ENCODE measurements at places on chromosomes 13 and 19. TPM values are rescaled to one million over a fixed set of nuclear protein-coding genes. Genes with fewer than 3 reads are reported as not detected.
A peak's percentile ranks its signal among the peaks of the same experiment; 100 is the strongest.

C19orf85 gene
- total RNA-seq = not detected

DNA sequence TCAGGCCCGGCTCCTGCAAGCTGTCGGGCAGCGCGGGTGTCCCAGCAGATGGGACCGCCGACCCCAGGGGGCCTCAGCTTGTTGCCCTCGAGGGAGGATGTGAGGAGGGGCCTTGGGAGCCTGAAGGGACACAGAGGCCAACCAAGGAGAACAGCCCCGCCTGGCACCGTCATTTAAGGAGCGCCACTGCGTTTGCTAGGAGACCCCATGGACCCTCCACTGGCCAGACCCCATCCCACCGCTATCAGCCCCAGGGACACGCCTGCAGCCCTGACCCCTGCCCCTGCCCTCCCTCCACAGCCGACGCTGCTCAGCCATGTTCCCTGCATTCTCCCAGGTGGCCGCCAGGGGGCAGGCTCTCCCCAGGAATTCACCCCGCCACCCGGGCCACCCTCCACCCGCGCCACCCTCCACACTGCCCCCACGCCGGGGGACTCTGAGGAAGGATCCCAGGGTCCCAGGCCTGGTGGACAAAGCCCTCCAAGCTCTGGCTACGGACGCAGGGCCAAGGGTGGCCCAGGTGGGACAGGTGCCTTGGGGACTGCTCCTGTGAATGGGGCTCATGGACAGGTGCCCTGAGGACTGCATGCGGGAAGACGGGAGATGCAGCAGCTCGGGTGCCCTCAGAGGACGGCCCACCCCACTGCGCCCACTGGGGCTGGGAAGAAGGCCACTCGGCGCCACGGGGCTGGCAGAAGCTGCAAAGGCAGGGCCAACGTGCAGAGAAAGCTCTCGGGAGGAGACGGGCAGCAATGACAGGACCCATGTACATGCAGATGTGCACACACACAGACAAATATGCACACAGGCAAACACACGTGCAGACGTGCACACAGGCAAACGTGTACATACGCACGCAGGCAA is 34.4 kb downstream of the PIP5K1C start:
- H3K4me1 ChIP-seq = peaks cover 6% of the 10 kb centered on the region
- H3K27ac ChIP-seq = no peak overlapping the region
- no peak overlapping the region for H3K4me3 ChIP-seq
- no peaks in the 10 kb centered on the region for H3K36me3 ChIP-seq
- peak; percentile 74 for DNase-seq

- no peak for DNase-seq
- H3K27ac ChIP-seq = peak overlapping the region; percentile 19
- peaks cover 91% of the 10 kb centered on the region for H3K4me1 ChIP-seq
- no peaks in the 10 kb centered on the region for H3K27me3 ChIP-seq
- no peaks in the 10 kb centered on the region for H3K36me3 ChIP-seq
- no peak overlapping the region for H3K4me3 ChIP-seq
Observed at GRCh38 chr19:40279120-40279551, 6.0 kb downstream of the AKT2 start.

- no peaks in the 10 kb centered on the region for H3K4me1 ChIP-seq
- no peak overlapping the region for H3K4me3 ChIP-seq
- no peak overlapping the region for H3K27ac ChIP-seq
- no peaks in the 10 kb centered on the region for H3K27me3 ChIP-seq
- H3K36me3 ChIP-seq = no peaks in the 10 kb centered on the region
Observed at GRCh38 chr19:55316646-55317045, 8.5 kb downstream of the TMEM150B start.

DNA sequence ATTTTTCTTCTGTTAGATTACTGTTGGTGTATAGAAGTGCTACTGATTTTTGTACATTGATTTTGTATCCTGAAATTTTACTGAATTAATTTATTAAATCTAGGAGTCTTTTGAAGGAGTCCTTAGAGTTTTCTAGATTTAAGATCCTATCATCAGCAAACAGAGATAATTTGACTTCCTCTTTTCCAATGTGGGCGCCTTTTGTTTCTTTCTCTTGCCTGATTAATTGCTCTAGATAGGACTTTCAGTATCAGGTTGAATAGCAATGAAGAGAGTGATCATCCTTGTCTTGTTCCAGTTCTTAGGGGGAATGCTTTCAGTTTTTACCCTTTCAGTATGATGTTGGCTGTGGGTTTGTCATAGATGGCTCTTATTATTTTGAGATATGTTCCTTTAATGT is 5.6 kb upstream of the CD33 start:
- H3K4me3 ChIP-seq = no peak overlapping the region
- H3K27ac ChIP-seq = no peak overlapping the region
- peaks cover 3% of the 10 kb centered on the region for H3K27me3 ChIP-seq
- H3K36me3 ChIP-seq = no peaks in the 10 kb centered on the region

GRCh38 chr13:44276061-44276460 is 97.6 kb upstream of the SERP2 start:
- no peaks in the 10 kb centered on the region for H3K27me3 ChIP-seq
- no peaks in the 10 kb centered on the region for H3K36me3 ChIP-seq
- DNase-seq = no peak
- H3K4me1 ChIP-seq = peaks cover 8% of the 10 kb centered on the region
- H3K4me3 ChIP-seq = no peak overlapping the region
- no peak overlapping the region for H3K27ac ChIP-seq

DNA sequence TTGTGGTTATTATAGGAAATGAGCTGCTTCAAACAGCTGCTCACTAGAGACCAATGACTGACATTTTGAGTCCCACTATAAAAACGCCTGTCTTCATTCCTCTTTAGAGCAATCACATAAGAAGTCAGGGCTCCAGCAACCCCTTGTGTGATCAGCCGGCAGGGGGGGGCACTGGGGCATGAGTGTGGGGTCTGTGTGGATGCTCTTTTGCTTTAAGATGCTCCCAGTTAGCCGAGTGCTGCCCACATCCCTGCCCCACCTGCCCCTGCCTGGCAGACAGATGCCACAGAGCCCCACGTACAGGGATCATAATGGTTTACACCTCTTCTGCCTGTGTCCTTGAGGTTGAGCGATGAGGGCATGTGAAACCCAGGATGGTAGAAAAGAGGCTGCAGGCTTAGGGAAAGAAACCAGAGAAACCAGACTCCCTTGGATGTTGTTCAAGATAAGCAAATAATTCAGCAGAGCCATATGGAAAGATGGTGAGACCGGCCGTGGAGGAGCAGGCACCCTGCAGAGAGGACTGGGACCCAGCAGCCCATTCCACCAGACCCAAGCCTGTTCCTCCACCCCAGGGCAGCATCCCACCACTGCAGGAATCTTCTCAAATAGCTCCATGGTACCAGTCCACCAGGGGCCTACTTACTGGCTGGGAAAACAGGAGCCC is 55.4 kb downstream of the CHST8 start:
- no peaks in the 10 kb centered on the region for H3K36me3 ChIP-seq
- H3K4me3 ChIP-seq = no peak overlapping the region
- DNase-seq = no peak
- H3K27ac ChIP-seq = no peak overlapping the region
- H3K4me1 ChIP-seq = no peaks in the 10 kb centered on the region
- H3K27me3 ChIP-seq = no peaks in the 10 kb centered on the region

Data from body of pancreas (tissue), 4 donors.